ENCODE measurements at places on chromosomes 6 and 20.
A peak's percentile ranks its signal among the peaks of the same experiment; 100 is the strongest.

DNA sequence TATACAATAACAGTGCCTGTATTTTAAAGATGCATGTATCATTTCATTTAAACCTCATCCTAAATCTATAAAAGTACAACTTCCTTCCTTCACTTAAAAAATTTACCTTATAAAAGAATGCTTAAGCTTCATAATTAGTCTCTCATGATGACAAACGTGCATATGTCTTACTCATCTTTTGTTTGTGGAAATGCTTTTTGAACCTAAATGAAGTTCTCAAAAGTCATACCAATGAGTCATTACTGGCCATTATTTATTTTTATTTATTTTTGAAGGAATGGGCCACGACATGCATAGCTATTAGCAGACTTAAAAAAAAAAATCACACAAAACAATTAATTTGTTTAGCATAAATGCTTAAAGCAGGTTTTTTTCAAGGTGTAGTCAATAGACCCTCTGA lies 3.7 kb downstream of the TFB1M start:
- DNase-seq, result no peak

- DNase-seq, result no peak
Observed at GRCh38 chr20:48614593-48615274, 213.1 kb downstream of the PREX1 start.

- DNase-seq, result no peak
Observed at GRCh38 chr20:59120491-59120890, 43.1 kb upstream of the ZNF831 start.

DNA sequence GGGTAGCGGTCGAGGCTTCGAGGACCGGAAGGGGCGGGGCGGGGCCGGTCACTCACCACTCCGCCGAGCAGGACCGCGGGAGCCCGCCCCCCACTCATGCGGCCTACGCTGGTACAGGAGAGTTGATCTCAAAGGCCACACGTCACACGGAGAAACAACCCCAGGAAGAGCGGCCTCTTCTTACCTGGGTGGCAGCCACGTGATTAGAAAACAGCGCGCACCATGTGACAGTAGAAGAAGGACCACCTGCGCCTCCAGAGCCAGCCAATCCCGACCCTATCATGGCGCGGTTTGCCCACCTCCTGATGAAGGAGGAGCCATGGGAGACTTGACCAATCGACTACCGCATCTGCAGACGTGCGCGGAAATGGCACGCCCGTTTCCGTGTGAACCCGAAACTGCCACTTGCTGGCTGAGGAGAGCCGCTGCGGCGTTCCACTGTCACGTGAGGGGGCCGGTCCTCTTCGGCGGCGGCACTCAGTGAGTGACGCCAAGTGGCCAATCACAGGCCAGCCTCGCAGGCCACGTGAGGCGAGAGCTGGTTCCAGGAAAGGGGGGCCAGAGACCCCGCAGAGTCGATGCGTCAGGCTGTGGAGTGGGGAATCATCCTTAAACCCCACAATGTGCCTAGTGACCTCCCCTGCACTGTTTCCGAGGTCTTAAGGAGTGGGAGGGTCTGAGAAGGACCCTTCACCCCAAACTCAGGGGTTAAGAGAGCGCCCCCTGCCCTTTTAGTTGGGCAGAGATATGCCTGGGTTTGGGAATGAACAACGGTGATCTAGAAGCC lies at the start of gene CUTA:
Gene CUTA (minus strand): TSS at position 205 of the 787 bp plus-strand sequence. CDS start 107 bp downstream, at position 98.
- peak; percentile 98 for DNase-seq

DNA sequence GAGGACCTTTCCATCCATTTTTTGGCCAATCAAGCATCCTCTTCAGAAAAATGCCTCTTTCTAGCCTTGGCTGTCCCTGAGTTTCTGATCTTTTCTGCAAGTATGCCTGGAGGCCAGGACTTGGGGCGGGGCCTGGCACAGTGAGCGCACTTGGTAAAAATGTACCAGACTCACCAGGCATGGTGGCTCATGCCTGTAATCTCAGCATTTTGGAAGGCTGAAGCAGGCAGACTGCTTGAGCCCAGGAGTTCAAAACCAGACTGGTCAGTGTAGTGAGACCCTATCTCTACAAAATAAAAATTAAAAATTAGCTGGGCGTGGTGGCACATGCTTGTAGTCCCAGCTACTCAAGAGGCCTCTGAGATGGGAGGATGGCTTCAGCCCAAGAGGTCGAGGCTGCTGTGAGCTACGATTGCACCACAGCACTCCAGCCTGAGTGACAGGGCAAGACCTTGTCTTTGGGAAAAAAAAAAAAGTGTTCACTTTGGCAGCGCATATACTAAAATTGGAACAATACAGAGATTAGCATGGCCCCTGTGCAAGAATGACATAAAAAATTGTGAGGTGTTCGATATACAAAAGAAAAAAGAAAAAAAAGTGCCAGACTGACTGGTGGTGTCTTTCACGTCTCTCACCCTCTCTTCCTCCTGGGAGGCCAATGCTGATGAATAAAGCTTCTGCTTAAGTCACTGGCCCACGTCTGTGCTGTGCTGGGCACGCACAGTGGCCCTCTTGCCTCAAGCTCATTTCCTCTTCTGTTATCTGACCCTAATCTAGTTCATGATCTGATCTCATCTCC lies 18.1 kb upstream of the SLC9A8 start:
- DNase-seq, result no peak

GRCh38 chr20:46430921-46431712 lies 24.7 kb upstream of the ELMO2 start:
- DNase-seq, result no peak

GRCh38 chr6:51753635-51754034 lies 333.8 kb downstream of the PKHD1 start:
- no peak for DNase-seq

- DNase-seq, result no peak
Observed at GRCh38 chr20:62942456-62942855, 4.5 kb downstream of the GID8 start.

GRCh38 chr6:77326711-77327110 lies 136.6 kb downstream of the HTR1B start:
- no peak for DNase-seq

GRCh38 chr6:44423306-44423705 lies 35.8 kb downstream of the CDC5L start:
- no peak for DNase-seq

DNA sequence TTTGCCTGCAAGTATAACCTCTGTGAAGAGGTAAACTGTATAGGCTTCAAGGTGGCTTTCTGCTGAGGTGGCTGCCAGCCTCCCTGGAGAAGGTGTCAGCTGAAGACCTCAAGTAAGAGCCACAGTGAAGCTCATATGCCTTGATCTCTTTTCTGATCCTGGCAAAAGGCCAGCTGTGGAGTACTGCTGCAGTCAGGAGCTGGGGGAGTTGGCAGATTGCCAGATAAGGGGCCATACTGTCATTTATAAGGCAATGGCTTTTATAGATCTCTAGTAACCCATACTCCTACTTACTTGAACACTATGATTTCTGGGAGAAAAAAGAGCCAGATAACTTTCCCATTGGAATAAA lies 8.8 kb upstream of the CEP85L start:
- DNase-seq, result no peak

GRCh38 chr6:51057296-51057695 lies 238.6 kb downstream of the TFAP2B start:
- no peak for DNase-seq

GRCh38 chr20:35303382-35303734 lies 11.1 kb upstream of the FAM83C start:
- no peak for DNase-seq

GRCh38 chr6:47308552-47309290 lies 984 bp downstream of the TNFRSF21 start:
- DNase-seq, result no peak

- no peak for DNase-seq
Observed at GRCh38 chr20:19347943-19348456, 135.6 kb downstream of the SLC24A3 start.

GRCh38 chr6:139981066-139981624 lies 606.7 kb upstream of the CITED2 start:
- no peak for DNase-seq

- DNase-seq, result no peak
Observed at GRCh38 chr6:52152711-52153160, 33.4 kb upstream of the IL17A start.

- DNase-seq, result peak; percentile 65
Observed at GRCh38 chr20:31675828-31676608, 38.3 kb downstream of the COX4I2 start.

- no peak for DNase-seq
Observed at GRCh38 chr6:38157905-38158304, 338.4 kb downstream of the ZFAND3 start.

- no peak for DNase-seq
Observed at GRCh38 chr6:168715643-168716481, 274.9 kb downstream of the SMOC2 start.

DNA sequence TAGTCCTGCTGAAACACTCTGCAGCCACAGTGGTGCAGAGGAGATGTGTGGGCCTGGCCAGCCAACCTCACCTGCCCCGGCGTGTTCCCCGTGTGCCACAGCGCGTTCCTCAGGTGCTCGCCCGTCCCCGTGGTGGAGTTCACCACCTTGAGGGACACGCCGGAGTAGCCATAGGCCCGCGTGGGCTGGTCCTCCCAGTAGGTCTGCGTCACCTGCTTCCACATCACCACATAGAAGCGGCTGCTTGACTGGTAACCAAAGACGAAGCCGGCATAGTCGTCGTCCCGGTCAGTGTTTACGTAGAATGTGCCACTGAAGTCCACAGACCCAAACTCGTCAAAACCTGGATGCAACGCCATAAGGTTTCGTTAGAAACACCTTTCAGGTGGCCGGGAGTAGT lies 31.5 kb downstream of the THBS2 start:
- no peak for DNase-seq

GRCh38 chr6:140623498-140623897 lies 1249.0 kb upstream of the CITED2 start:
- DNase-seq, result no peak

DNA sequence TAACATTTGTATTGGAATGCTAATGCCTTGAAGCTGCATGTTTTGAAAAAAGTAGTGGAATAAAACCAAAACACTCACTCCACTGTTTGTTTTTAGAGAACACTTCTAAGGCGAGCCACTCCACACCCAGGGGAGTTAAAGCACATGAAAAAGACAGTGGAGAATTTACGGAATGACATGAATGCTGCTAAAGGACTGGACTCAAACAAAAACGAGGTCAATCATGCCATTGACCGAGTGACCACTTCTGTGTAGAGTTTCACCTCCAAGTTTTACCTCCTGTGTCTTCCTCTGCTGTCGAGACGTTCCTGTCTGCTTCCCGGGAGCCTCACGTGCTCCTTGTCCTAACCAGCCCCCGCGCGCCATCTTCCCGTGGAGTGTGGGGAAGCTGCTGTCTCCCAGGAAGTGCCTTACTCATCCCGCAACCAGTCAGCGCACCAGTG lies 127.8 kb downstream of the LRRC1 start:
- DNase-seq, result no peak

- DNase-seq, result no peak
Observed at GRCh38 chr6:108671175-108671574, 110.5 kb downstream of the FOXO3 start.

GRCh38 chr6:36660771-36661471 lies 17.6 kb upstream of the CDKN1A start:
- DNase-seq, result no peak

DNA sequence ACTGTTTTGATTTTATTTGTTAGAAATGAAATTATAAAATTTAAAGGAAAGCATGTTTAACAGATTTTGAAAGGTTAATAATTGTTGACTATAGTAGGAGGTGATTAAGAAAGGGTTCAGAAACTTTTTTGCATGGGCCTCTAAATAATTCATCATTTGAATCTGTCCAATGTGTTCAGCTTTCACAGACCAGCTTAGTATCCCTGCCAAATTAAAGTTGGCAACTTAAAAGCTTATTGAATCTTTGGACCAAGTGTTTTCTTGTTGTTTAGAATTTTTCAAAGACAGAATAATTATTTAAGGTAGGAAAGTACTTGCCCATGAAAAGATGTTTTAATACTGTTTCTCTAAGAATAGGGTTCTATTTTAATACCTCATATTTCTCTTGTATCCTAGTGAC lies 466.0 kb downstream of the GJA1 start:
- DNase-seq, result no peak

GRCh38 chr6:116385459-116385802 lies 14.7 kb downstream of the DSE start:
- no peak for DNase-seq

DNA sequence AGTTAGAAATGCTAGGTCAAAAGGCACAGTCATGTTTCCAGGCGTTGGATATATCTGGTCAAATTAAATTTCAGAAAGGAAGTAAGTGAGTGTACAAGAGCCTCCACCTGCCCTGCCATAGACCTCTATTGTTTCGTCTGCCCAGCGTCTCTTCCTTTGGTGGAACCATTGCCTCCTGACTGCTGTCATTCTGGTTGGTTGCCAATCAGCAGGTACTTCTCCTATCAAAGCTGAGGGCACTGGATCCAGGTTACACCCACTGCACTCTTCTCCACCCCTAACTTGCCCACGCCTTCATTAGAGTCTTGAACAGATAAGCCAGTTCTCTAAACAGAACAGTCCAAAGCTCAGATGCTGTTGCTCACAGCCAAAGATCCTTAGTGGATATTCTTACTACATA lies 2.6 kb upstream of the WFDC5 start:
- no peak for DNase-seq

- DNase-seq, result no peak
Observed at GRCh38 chr6:105509506-105510331, 106.8 kb upstream of the PREP start.

DNA sequence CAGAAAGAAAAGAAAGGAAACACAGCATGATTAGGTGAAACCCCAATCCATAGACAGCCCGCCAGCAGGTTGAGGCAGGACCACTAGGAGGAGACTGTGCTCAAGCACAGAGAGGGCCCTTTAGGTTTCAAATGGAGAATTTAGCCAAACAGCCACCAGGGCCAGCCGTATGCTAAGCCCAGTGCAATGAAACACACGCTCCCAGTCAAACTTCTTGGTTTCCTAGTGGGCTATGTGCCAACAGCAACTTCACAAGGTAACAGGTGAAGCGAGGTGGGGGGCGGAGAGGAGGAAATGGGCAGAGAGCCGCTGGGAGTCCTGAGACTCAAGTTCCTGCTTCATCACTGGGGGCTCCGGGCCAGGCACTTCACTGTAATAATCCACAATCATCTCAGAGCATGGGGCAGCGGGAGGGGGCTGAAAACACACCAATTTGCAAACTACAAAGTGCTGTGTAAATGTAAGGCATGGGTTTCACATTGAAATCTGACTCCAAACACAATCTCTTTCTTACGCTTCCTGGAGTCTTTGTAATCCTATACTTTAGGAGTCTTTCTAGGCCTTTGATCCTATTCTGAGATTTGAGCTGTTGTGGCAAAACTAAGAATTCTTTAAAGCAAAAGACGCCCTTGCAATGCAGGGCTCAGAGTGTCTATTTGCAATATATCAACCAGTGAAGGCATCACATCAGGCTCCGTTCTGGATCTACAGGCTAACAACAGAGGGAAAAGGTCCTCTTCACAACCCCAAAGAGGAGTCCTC lies 117.3 kb downstream of the OPRM1 start:
- peak; percentile 39 for DNase-seq

DNA sequence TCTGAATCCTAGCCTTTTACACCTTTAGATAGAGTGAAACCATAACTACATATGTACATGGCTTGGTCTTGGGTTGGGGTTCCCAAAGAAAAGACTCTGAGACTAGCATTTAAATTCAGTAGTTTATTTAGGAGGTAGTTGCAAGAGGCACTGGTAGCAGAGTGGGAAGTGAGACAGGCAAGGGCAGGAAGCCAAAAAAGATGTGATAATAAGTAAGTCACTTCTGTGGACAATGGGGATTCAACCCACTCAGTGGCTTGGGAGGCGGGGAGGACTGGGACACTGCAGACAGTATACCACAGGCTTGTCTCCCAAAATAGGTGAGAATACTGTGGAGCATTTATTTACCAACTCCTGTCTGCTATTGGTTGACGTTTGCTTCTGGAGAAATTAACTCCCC lies 131.9 kb downstream of the SLC24A3 start:
- no peak for DNase-seq

GRCh38 chr20:59143326-59143725 lies 20.3 kb upstream of the ZNF831 start:
- DNase-seq, result no peak

Data from activated effector memory CD4-positive, alpha-beta T cell treated with Interleukin-2 at 50 U/mL for 16 hours (primary cell).